ENCODE measurements at places on chromosomes 16 and 17. TPM values are rescaled to one million over a fixed set of nuclear protein-coding genes. Genes with fewer than 3 reads are reported as not detected.
A peak's percentile ranks its signal among the peaks of the same experiment; 100 is the strongest.

DNA sequence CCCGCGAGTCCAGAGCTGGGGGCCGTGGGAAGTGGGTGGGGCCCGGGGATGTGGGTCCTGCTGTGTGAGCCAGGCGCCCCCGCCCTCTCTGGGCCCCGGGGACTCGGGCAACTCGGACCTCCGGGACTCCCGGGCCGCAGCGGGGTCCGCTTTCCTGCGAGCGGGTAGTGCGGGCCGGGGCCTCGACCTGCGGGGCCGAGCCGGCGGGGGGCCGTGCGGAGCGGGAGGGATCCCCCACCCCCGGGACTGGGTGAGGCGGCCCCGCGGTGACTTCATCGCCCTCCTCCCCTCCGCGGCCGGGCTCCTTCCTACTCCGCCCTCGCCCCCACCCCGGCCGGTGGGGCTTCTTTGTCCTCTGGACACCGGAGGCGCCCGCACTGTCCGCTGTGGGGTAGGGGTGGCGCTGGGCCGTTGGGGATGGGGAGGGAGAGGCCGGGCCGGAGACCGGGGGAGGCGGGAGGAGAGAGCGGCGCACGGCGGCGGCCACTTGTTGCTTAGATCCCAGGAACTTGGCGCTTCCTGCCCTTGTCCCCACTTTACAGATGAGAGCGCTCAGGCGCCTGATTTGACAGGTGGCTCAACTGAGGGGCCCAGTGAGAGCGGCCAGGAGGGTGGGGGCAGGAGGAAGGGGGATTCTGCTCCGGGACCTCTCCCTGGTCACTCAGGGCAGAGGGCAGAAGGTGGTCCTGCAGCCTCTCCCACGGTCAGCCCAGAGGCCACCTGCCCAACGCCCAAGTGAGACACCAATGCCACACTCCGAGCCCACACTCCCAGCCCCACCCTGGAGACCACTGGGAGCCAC, 874 bp downstream of the CMTM3 start:
- DNase-seq, result peak; percentile 61
- H3K4me1 ChIP-seq, result no peaks in the 10 kb centered on the region
- H3K27me3 ChIP-seq, result no peaks in the 10 kb centered on the region
- H3K36me3 ChIP-seq, result peaks cover 2% of the 10 kb centered on the region

PNMT gene
- total RNA-seq, result 2.3 TPM

- H3K4me1 ChIP-seq, result no peaks in the 10 kb centered on the region
- H3K4me3 ChIP-seq, result no peak overlapping the region
- no peaks in the 10 kb centered on the region for H3K27me3 ChIP-seq
- no peak overlapping the region for H3K27ac ChIP-seq
Measured at GRCh38 chr17:82201498-82201910, 11.1 kb downstream of the CCDC57 start.

DNA sequence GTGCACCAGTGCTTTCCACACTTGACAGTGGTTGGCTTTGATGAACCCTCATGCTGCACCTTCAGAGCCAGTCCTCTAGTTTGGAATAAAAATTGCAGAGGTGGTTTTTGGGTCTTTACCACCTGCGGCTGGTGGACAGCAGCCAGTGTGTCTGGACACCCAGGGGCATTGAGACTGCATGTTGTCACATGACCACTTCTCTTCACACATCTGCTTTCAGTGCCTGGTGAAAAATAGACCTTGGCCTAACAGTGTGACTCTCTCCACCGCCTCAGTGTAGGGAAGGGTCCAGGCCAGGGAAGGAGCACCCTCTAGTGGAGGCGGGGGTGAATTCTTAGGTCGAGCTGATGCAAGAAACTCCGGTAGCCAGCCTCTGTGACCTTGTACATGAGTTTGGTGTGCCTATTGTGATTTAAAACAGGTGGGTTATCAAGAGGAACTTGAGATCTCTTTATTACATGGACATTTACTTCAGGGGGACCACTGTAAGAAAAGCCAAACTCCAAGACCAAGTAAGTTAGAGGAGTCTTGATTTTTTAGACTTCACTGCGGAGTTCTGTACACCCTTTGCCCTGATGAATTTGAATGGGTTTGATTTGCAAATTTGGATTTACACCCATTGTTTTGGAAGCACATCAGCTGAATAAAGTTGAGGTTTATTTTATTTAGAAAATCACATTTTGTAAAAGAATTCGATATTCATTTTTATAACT, 17.9 kb downstream of the GOSR2 start:
- no peak overlapping the region for H3K27ac ChIP-seq
- DNase-seq, result peak; percentile 92
- no peaks in the 10 kb centered on the region for H3K4me1 ChIP-seq
- H3K4me3 ChIP-seq, result no peak overlapping the region
- no peaks in the 10 kb centered on the region for H3K27me3 ChIP-seq
- peaks cover 8% of the 10 kb centered on the region for H3K36me3 ChIP-seq

DNA sequence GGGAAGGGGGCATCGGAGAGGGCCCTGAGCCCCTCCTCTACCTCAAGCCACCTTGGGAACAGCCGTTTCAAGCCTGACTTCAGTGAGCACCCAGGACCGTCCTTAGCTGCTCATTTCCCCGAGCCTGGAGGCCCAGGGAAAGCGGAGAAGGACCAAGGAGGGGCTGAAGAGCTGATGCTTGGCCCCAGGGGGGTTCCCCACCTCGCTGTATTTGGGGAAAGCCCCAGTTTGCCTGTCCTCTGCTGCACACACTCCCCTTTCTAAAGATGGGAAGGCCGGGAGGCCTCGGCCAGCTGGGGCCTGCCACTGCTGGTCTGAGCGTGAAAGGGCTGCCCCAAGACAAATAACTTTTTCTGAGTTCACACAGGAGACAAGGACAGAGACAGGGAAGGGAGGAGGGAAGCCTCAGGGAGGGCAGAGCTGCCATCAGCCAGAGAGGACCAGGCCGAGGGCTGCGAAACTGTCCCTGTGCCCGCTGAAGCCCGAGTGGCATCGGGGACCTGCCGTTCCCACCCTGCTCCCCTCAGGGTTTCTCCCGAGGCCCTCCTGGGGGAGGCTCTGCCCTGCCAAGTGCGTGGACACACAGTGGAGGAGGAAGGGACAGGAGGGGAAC, 11.6 kb downstream of the ZACN start:
- H3K4me1 ChIP-seq, result no peaks in the 10 kb centered on the region
- no peak overlapping the region for H3K4me3 ChIP-seq

TNFRSF17 gene
- not detected for total RNA-seq

- peak; percentile 25 for DNase-seq
- no peaks in the 10 kb centered on the region for H3K27me3 ChIP-seq
- H3K4me3 ChIP-seq, result no peak overlapping the region
- H3K36me3 ChIP-seq, result no peaks in the 10 kb centered on the region
- no peak overlapping the region for H3K27ac ChIP-seq
Measured at GRCh38 chr17:74161503-74161875, 42.0 kb upstream of the RPL38 start.

ABCC6 gene
- 1.1 TPM for total RNA-seq

KRT9 gene
- total RNA-seq, result not detected

DNA sequence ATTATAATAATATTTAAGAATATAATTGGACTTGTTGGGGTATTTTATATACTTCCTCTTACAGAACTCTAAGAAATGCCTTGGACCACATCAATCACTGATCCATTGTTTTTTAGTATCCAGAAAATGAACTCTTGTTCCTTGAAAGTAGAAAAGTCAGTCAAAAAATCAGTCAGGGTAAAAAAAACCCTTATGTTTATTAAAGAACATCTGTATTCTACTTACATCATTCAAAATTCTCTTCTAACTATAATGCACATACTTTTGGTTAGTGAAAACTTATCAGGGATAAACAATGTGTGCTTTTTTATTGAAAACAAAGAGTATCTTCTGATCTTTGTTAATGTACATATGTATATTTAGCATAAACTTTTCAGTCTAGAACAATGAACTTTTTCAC, 23.5 kb upstream of the CDR2 start:
- no peaks in the 10 kb centered on the region for H3K36me3 ChIP-seq
- no peak overlapping the region for H3K27ac ChIP-seq
- no peak for DNase-seq
- no peak overlapping the region for H3K4me3 ChIP-seq
- no peaks in the 10 kb centered on the region for H3K27me3 ChIP-seq
- H3K4me1 ChIP-seq, result no peaks in the 10 kb centered on the region
